ENCODE measurements at places on chromosomes 1 and 21.

DNA sequence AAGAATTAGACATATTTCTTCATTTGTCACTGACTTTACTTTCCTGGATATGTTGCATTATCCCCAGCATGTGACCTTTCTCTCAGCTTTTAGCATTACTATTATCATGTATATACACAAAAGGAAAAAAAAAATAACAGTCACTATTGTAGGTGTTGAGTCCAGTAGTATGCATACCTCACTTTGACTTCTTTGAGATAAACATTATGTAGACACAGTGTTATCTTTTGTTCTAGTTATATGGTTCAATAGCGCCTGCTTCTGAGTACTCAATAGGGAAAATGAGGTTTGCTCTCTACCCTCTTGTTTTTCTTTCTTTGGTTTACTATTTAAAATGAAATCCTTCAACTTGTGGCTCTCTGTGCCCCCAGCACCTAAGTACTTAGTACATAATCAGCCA, 409.6 kb upstream of the PKN2 start:
- DNase-seq = no peak

GRCh38 chr1:10868599-10868965, 72.1 kb upstream of the CASZ1 start:
- DNase-seq = no peak

GRCh38 chr1:56816909-56817308, 2.3 kb downstream of the FYB2 start:
- DNase-seq = no peak

- no peak for DNase-seq
These were observed 17.8 kb downstream of the PKNOX1 start for GRCh38 chr21:42991992-42992740.

GRCh38 chr1:209879539-209879938, 51.8 kb downstream of the UTP25 start:
- DNase-seq = no peak

- DNase-seq = no peak
These were observed 27.8 kb downstream of the CBR1 start for GRCh38 chr21:36097427-36098181.

DNA sequence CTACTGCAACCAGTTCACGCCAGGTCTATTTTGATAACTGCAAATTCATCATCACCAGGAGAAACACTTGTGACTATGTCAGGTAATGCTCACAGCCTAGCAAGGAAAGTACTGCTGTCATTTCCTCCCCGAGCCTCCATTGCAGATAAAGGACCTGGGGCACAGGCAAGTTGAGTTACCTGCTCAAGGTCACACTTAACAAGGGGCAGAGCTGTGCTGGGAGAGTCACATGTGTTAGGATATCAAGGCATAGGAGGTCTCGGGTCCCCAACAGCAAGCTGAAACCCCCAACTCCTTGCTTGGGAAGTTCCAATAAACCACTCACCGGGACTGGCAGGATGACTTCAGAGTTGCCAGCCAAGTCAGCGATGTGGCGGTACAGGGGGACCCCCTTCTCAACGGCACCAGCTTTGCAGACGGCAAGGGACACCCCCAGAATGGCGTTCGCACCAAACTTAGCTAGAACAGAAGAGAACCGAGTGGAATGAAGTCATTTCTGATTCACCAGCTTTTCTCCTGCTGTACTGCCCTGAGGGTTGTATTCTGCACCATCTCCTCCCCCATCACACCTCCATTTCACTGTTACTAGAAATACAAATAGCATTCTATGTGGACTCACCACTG, 11.6 kb downstream of the ENO1 start:
- no peak for DNase-seq

DNA sequence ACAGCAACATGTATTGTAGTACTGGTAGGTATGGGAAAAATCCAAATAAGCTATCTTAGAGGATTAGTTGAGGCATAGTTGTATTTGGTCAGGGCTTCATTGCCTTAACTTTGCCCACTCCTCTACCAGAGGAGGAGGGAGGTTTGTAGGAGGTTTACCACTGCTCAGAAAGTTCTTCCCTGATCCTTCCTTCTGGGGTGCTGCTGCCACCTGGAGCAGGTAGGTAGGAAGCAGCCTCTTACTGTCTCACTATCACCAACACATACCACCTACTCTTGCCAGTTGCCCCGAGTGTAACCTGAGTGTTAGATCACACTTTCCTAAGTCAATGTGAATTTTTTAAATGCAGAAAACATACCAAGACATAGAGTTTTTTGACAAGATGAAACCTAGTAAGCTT, 24.1 kb upstream of the ZSWIM5 start:
- DNase-seq = peak; percentile 33

DNA sequence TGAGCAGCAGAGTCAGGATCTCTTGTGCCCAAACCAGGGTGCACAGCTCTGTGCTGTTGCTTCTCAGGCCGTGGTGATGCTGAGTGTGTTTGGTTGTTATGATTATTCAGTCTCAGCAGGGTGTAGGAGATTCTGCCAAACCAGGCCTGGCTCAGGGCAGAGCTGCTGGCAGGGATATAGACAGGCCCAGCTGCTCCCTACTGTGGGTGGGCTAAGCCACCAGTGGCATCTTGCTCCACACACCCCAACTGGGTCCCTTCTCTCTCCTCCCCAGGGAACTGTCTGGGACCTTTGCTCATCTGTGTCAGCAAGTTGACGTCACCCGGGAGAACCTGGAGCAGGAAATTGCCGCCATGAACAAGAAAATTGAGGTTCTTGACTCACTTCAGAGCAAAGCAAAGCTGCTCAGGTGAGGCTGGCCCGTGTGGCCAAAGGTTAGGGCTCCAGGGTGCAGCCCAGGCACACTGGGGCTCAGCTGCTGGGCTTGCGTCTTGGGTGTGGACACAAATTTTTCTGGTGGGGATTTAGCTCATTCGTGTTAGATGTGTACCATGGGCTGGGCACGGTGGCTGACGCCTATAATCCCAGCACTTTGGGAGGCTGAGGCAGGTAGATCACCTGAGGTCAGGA, 9.9 kb upstream of the MIIP start:
- no peak for DNase-seq

GRCh38 chr1:37338658-37339057, 135.7 kb upstream of the ZC3H12A start:
- no peak for DNase-seq

- no peak for DNase-seq
These were observed 652.3 kb downstream of the PTPRC start for GRCh38 chr1:199291022-199291740.

DNA sequence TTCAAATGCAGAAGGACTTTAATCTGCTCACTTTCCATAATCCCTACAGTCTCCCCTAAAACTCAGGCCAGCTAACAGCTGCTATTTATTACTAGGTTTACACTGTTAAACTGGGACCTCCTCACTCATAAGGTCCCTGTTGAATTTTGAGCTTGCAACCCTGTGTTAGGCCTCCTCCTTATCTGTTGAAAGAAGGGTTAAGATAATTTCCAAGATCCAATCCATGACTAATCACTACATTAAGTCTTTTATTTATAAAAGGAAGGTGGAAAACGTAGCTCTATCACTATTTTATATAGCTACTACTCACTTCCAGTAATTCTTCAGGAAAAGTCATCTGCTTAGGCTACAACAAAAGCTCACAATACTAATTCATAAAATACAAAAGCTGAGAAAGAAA, 79.5 kb downstream of the EVI5 start:
- DNase-seq = no peak

GRCh38 chr1:181105134-181106021, 16.9 kb downstream of the IER5 start:
- peak; percentile 94 for DNase-seq

DNA sequence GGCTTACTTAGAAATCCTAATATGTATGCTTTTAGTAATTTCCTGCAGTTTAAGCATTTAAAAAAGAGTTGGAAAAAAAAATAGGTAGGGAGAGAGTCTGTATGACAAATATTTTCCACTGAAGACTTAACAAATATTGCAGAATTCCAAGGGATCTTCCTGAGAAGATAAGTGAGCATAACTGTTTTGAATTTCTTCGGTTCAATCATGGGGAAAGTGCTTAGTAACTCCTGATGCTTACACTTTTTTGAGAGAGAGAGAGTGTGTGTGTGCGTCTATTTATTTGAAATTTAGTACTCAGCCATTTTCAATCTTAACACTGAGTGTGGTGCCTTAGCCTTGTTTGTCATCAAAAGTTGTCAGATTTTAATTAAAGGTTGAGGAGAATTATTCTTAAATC, 18.5 kb downstream of the SON start:
- no peak for DNase-seq

DNA sequence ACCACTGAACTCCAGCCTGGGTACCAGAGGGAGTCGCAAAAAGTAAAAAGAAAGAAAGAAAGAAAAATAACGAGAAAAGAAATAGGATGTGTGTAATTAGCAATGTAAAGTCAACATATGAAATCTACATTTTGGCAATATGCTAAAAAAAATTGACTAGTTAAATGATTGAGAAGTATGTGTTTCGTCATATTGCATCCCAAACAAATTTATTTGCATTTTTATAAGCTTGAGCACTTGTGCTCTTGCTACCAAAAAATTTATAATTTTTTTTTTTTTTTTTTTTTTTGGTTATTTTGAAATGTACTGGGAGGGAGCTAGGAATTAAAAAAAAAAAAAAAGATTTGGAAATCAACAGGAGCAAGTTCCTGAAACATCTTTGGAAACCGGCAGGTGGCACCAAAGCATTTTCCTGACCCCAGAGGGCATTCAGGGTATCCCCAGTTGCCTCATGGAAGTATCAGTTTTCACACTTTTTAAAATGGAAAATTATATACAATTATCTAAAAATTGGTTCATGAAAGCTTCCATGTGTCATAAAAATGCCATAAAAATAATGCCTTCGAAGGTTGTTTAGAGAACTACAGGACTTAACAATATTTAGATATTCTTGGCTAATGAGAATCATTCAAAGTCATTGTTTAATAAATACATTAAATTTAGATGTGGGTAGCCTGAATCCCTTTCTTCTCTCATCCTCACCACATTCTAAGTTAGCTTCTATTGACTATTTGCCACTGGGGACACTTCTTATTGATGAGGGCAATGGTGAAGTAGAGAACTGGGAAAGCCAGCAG, 4.8 kb upstream of the HEATR1 start:
- DNase-seq = no peak

- DNase-seq = no peak
These were observed 87.9 kb upstream of the HMCN1 start for GRCh38 chr1:185646202-185646683.

GRCh38 chr1:188986745-188987417, 1490.8 kb downstream of the BRINP3 start:
- DNase-seq = no peak
